ENCODE measurements at places on chromosomes 16 and 17. TPM values are rescaled to one million over a fixed set of nuclear protein-coding genes. Genes with fewer than 3 reads are reported as not detected.

The GNG13 gene
- total RNA-seq = not detected

The ELMO3 gene
- 9.8 TPM for total RNA-seq

The KRT23 gene
- not detected for total RNA-seq

The BAHCC1 gene
- total RNA-seq = 0.64 TPM

The SOST gene
- total RNA-seq = not detected

The PSME3 gene
- 123 TPM for total RNA-seq

The SMIM22 gene
- total RNA-seq = not detected

The PIEZO1 gene
- 269 TPM for total RNA-seq

GRCh38 chr17:7329997-7330637 lies 982 bp upstream of the NEURL4 start:
- H3K27me3 ChIP-seq = no peaks in the 10 kb centered on the region
- peak overlapping the region; percentile 97 for H3K27ac ChIP-seq
- H3K4me1 ChIP-seq = peaks cover 33% of the 10 kb centered on the region
- peak; percentile 90 for DNase-seq

GRCh38 chr17:142102-142661 lies 4.8 kb downstream of the SCGB1C2 start:
- no peaks in the 10 kb centered on the region for H3K27me3 ChIP-seq
- no peaks in the 10 kb centered on the region for H3K36me3 ChIP-seq
- H3K4me3 ChIP-seq = no peak overlapping the region
- peaks cover 2% of the 10 kb centered on the region for H3K4me1 ChIP-seq

DNA sequence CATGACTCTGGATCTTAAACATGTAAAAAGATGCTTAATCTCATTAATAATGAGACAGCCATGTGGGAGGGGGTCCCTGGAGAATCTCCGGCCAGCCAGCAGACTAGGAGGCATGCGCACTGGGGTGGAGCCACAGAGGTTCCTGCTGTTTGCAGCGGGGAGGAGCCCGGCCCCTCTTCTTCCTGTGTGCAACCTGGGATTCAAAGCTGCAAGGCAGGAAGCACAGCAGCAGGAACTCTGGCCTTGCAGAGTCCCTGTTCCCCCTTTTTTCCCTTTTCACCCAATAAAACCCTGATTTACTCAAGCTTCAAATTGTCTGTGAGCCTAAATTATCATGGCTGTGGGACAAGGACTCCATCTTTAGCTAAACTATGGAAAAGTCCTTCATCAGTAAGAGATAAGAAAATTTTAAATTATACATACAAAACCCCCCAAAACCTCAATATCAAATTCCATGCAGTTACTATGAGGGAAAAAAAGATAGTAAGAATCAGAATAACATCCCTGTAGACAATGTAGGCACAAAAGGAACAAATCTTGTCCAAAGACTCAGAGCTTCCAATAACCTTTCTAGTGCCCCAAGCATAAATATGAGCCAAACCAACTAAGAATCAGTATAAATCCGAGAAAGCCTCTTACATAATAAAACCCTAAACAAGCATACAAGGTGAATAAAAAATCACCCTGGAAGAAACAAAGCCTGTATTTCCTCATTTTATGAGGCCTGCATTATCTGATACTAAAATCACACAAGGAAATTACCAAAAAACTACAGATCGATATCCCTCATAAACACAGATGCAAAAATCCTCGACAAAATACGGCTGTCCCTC lies 12.1 kb downstream of the CFDP1 start:
- DNase-seq = peak; percentile 46
- H3K4me1 ChIP-seq = peaks cover 18% of the 10 kb centered on the region
- no peaks in the 10 kb centered on the region for H3K27me3 ChIP-seq

- no peak overlapping the region for H3K4me3 ChIP-seq
- no peak overlapping the region for H3K27ac ChIP-seq
- DNase-seq = no peak
Observed at GRCh38 chr16:2835638-2836493, 5.8 kb downstream of the ZG16B start.

DNA sequence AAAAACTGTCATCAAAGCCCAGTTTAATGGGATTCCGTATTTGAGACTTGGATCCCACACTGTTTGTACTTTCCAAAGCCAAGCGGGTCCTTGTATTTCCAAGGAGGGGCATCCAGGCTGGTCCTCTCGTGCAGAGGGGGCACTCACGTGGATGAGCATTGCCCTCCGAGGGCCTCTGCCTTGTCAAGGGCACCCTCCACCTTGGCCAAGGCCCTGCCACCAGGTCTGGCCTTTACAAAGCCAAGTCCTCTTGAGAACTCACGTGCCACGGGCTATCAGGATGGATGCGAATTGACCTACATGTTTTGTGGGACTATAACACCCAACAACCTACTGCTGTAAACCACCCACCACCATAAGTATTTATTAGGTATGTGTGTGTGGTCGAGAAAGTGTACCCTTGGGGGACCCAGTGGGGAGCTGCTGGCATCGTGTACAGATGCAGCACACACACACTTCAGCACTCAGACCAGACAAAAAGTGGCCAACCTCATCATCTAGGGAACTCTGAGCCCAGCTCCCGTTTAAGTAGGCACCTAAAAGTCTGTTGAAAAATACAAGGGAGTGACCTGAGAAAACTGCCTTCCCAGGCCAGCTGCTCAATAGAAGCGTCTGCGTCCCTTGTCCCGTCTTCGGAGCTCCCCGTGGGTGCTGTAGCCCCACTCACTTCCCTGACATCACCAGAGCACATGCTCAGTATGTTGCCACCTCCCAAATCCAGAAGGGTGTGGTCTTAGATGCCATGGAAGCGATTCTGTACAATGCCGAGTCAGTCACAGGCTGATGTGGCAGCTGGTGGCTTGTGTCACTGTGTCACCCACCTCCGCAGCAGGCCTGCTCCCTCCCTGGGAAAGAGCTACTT lies 12.9 kb downstream of the MAP1LC3B start:
- no peak overlapping the region for H3K27ac ChIP-seq
- no peaks in the 10 kb centered on the region for H3K27me3 ChIP-seq
- no peak for DNase-seq
- no peak overlapping the region for H3K4me3 ChIP-seq
- H3K4me1 ChIP-seq = peaks cover 3% of the 10 kb centered on the region
- H3K36me3 ChIP-seq = peaks cover 13% of the 10 kb centered on the region

DNA sequence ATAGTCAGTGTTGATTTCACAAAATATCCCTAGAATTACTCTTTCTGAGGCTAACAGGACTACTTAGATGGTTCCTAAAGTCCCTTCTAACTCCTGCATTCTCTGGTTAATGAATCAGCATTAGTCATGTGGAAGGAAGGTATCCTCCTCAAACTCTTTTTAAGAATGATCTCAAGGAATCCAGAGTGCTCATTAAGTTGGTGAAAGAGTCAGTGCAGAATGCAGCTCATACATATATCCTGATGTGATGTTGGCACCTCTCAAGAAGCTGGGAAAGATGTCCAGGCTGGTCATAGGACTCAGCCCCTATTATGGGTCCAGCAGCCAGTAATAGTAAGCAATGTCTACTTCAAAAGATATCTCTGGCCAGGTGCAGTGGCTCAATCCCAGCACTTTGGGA lies 65.5 kb downstream of the PIGL start:
- H3K27ac ChIP-seq = no peak overlapping the region
- peaks cover 24% of the 10 kb centered on the region for H3K36me3 ChIP-seq
- H3K4me1 ChIP-seq = peaks cover 28% of the 10 kb centered on the region

GRCh38 chr17:28723159-28723835 lies 2.7 kb downstream of the TLCD1 start:
- no peak for DNase-seq
- H3K27me3 ChIP-seq = peaks cover 4% of the 10 kb centered on the region
- peak overlapping the region; percentile 85 for H3K27ac ChIP-seq
- peaks cover 55% of the 10 kb centered on the region for H3K4me1 ChIP-seq
- H3K4me3 ChIP-seq = peak overlapping the region; percentile 41

DNA sequence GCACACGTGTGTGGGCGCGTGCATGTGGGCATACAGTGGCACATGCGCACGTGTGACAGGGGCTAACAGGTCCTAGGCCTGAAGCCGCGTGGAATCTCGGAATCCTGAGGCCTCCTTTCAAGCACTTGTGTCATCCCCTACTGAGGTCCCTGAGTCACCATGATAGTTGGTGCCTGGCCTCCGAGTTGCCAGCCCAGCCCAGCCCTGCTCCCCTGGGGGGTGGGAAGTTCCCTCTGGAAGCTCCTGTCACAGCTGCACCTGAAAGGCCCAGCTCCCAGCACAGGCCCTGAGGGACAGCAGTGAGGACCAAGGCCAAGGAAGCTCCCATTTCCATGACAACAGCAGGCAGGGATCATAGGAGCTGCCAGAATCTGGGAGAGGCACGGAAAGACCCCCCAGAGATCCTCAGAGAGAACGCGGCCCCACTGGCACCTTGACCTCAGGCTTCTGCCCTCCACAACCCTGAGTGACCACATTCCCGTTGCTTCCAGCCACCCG lies 35.4 kb upstream of the ENPP7 start:
- H3K27ac ChIP-seq = no peak overlapping the region
- peaks cover 17% of the 10 kb centered on the region for H3K27me3 ChIP-seq
- DNase-seq = no peak
- H3K4me3 ChIP-seq = no peak overlapping the region
- H3K36me3 ChIP-seq = no peaks in the 10 kb centered on the region
- H3K4me1 ChIP-seq = no peaks in the 10 kb centered on the region

GRCh38 chr16:66924527-66925321 lies 611 bp downstream of the RRAD start:
- peaks cover 21% of the 10 kb centered on the region for H3K4me1 ChIP-seq
- peak; percentile 56 for DNase-seq
- peak overlapping the region; percentile 60 for H3K4me3 ChIP-seq
- H3K36me3 ChIP-seq = no peaks in the 10 kb centered on the region
- H3K27ac ChIP-seq = no peak overlapping the region
- peaks cover 46% of the 10 kb centered on the region for H3K27me3 ChIP-seq

- peak overlapping the region; percentile 80 for H3K4me3 ChIP-seq
- H3K27me3 ChIP-seq = no peaks in the 10 kb centered on the region
- H3K27ac ChIP-seq = peak overlapping the region; percentile 80
- peaks cover 45% of the 10 kb centered on the region for H3K4me1 ChIP-seq
- peak; percentile 67 for DNase-seq
- peaks cover 25% of the 10 kb centered on the region for H3K36me3 ChIP-seq
Observed at GRCh38 chr17:50148226-50149090, 2.0 kb downstream of the PPP1R9B start.

- no peak overlapping the region for H3K27ac ChIP-seq
- H3K36me3 ChIP-seq = no peaks in the 10 kb centered on the region
- H3K4me1 ChIP-seq = no peaks in the 10 kb centered on the region
- no peak for DNase-seq
- H3K27me3 ChIP-seq = no peaks in the 10 kb centered on the region
Observed at GRCh38 chr16:77385481-77385880, 49.4 kb downstream of the ADAMTS18 start.

DNA sequence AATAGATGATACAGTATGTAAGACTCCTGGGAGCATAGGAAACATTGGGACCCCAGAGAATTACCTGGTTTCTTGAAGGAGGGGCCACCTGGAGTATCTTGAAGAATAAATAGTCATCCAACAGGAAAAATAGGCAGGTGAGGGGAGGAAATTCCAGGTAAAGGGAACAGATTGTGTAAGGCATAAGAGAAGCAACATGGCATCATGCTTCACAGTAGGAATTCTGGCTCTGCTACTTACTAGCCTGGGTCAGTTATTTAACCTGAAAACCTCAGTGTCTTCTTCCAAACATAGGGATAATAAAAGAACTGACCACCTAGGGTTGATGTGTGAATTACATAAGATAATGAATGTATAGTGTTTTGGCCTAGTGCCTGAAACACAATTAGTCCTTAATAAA lies 122.1 kb downstream of the CA10 start:
- H3K36me3 ChIP-seq = no peaks in the 10 kb centered on the region
- DNase-seq = no peak
- H3K4me1 ChIP-seq = no peaks in the 10 kb centered on the region
- no peak overlapping the region for H3K27ac ChIP-seq
- no peaks in the 10 kb centered on the region for H3K27me3 ChIP-seq
- no peak overlapping the region for H3K4me3 ChIP-seq

- no peak overlapping the region for H3K4me3 ChIP-seq
- no peaks in the 10 kb centered on the region for H3K36me3 ChIP-seq
- H3K27ac ChIP-seq = no peak overlapping the region
- no peaks in the 10 kb centered on the region for H3K4me1 ChIP-seq
- no peak for DNase-seq
- peaks cover 40% of the 10 kb centered on the region for H3K27me3 ChIP-seq
Observed at GRCh38 chr16:79808731-79809130, 208.2 kb upstream of the MAF start.

DNA sequence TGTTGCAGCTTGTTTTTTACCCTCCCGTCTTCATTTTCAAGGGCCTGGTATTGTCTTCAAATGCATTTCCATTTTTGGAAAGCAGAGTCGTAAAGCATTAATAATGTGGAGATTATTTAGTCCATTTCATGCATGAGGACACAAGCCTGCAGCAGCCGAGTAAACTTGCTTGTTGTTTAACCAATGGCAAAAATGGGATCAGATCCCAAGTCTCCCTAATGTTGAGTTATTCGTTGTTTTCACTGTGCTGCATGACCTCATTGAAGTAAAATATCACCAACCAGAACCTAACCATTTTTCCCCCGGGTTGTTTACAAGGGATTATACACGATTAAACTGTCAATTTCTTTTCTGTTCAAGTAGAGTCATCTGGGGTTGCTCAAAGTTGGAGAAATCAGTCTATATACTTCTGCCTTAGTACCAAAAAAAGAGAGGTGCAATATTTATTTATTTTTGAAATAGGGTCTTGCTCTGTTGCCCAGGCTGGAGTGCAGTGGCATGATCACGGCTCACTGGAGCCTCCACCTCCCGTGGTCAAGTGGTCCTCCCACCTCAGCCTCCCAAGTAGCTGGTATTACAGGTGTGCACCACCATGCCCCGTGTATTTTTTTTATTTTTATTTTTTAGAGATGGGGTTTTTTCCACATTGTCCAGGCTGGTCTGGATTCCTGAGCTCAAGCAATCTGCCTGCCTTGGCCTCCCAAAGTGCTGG lies 12.4 kb downstream of the AMZ2 start:
- H3K36me3 ChIP-seq = peaks cover 32% of the 10 kb centered on the region
- DNase-seq = no peak
- no peak overlapping the region for H3K4me3 ChIP-seq
- peak overlapping the region; percentile 90 for H3K27ac ChIP-seq
- no peaks in the 10 kb centered on the region for H3K27me3 ChIP-seq

- no peaks in the 10 kb centered on the region for H3K36me3 ChIP-seq
- H3K4me3 ChIP-seq = no peak overlapping the region
- no peak overlapping the region for H3K27ac ChIP-seq
- peaks cover 2% of the 10 kb centered on the region for H3K4me1 ChIP-seq
Observed at GRCh38 chr16:79329166-79329521, 271.4 kb downstream of the MAF start.

- H3K4me1 ChIP-seq = peaks cover 85% of the 10 kb centered on the region
- H3K27me3 ChIP-seq = no peaks in the 10 kb centered on the region
- H3K4me3 ChIP-seq = no peak overlapping the region
- no peak for DNase-seq
- peak overlapping the region; percentile 2 for H3K27ac ChIP-seq
- H3K36me3 ChIP-seq = peaks cover 27% of the 10 kb centered on the region
Observed at GRCh38 chr16:89476811-89477261, 13.5 kb downstream of the ANKRD11 start.

Data from activated CD8-positive, alpha-beta memory T cell treated with anti-CD3 and anti-CD28 coated beads, Interleukin-2, amount 10 ng/mL, durations not matched to agents 7 days and 5 days (primary cell).